Effector memory CD4-positive, alpha-beta T cell (primary cell): ENCODE measurements at places on chromosomes 12 and 14.
A peak's percentile ranks its signal among the peaks of the same experiment; 100 is the strongest.

DNA sequence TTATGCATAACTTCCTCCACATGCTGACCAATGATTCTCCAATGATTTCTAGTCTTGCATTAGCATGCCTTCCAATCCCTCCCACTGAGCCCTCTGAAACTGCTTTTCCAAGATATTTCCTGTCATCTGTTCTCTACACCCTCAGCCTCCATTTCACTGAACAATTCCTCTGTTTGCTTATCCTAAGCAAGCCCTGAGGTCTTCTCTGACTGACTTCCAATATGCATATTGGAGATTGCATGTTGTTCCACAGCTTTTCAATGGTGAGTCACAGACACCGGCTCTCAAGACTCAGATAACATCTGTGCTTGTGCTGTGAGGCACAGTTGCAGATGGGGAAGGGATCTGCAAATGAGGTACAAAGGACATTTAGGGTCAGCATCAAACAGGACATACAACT, 141.0 kb downstream of the SLC16A7 start:
- H3K27ac ChIP-seq, result no peak overlapping the region
- no peaks in the 10 kb centered on the region for H3K4me1 ChIP-seq
- H3K27me3 ChIP-seq, result no peaks in the 10 kb centered on the region
- no peak for DNase-seq
- no peak overlapping the region for H3K4me3 ChIP-seq
- H3K36me3 ChIP-seq, result no peaks in the 10 kb centered on the region

DNA sequence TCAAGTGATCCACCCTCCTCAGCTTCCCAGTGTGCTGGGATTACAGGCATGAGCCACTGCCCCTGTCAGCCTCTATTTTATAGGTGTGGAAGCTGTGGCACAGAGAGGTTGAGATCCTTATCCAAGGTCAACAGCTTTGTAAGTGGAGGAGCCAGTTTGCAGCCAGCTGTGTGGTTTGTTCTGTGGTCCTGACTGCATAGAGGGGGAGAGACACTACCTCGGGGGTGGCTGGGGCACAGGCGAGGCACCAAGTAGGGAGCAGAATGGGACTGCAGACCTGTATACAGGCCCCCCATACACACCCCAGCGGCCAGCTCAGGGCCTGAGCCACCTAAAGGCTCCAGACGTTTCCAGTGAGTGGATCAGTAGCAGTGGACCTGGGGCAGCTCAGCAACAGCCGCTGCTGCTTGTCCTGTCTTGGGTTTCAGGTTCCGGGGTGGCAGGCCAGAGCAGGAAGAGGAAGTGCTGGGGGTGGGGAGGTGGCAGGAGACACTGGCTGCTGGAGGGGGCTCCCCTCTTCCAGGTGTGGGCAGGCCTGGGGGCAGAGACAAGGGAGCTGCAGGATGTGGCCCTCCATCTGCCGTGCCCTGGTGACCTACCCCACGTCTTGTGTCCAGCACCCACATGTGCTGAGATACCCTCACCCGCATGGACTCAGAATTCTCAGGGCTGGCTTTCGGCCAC, 11.0 kb downstream of the ORAI1 start:
- H3K4me3 ChIP-seq, result peak overlapping the region; percentile 36
- H3K4me1 ChIP-seq, result peaks cover 35% of the 10 kb centered on the region
- peaks cover 22% of the 10 kb centered on the region for H3K36me3 ChIP-seq
- peak overlapping the region; percentile 66 for H3K27ac ChIP-seq
- no peaks in the 10 kb centered on the region for H3K27me3 ChIP-seq

DNA sequence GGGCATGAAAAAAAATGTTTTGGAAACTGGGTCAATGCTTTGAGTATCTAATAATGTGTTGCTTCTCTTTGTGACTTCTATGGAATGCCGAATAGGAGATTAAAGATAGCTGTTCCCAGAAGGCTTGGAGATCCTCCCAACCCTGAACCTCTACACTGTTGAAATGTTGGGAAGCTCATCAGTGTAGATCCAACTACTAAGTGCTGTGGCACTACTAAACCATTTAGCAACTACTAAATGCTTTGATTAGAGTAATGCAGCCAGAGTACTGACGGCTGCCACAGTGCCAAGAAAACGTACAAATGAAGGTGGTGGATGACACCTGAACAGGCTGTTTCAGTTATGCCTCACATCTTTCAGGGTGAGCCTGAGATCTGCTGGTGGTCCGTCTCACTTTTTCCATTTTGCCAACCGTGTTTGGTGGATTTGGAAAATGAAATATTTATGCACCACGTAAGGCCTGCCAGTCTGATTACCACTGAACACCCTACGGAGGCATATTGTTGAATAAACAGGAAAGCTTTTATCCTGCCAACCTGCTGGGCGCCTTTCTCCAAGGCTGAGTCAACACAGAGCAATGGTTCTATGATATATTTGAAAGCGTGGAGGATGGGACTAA, 938.0 kb upstream of the FLRT2 start:
- no peaks in the 10 kb centered on the region for H3K27me3 ChIP-seq
- no peaks in the 10 kb centered on the region for H3K4me1 ChIP-seq
- no peak overlapping the region for H3K4me3 ChIP-seq

DNA sequence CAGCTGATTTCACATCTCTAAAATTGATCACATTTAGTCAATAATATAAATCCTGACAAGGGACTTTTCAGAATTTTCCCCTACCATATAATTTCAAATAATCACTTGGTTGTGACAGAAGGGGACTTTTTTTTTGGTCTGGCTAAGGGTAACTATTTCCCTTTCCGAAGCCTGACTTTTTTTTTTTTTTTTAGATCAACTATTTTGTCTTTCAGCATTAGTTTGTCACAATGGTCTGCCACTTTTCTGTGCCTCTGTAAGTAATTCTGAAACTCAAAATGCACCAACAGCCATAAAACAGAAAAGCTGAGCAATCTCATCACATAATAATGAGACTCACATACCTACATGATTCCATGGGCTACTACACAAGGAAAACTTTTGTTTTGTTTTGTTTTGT, 266.4 kb downstream of the SSPN start:
- H3K36me3 ChIP-seq, result no peaks in the 10 kb centered on the region
- no peak overlapping the region for H3K27ac ChIP-seq
- H3K27me3 ChIP-seq, result no peaks in the 10 kb centered on the region
- no peak overlapping the region for H3K4me3 ChIP-seq
- DNase-seq, result no peak

GRCh38 chr12:41074473-41074769, 113.7 kb upstream of the PDZRN4 start:
- H3K27me3 ChIP-seq, result no peaks in the 10 kb centered on the region
- H3K36me3 ChIP-seq, result no peaks in the 10 kb centered on the region
- H3K4me3 ChIP-seq, result no peak overlapping the region
- no peaks in the 10 kb centered on the region for H3K4me1 ChIP-seq

GRCh38 chr12:118436986-118437385, 60.6 kb downstream of the SUDS3 start:
- no peak for DNase-seq
- no peaks in the 10 kb centered on the region for H3K4me1 ChIP-seq
- H3K27ac ChIP-seq, result no peak overlapping the region
- no peaks in the 10 kb centered on the region for H3K36me3 ChIP-seq
- no peaks in the 10 kb centered on the region for H3K27me3 ChIP-seq
- H3K4me3 ChIP-seq, result no peak overlapping the region

- no peaks in the 10 kb centered on the region for H3K36me3 ChIP-seq
- no peak for DNase-seq
- peaks cover 4% of the 10 kb centered on the region for H3K27me3 ChIP-seq
- H3K4me1 ChIP-seq, result no peaks in the 10 kb centered on the region
Observed at GRCh38 chr12:5478081-5478706, 46.3 kb downstream of the NTF3 start.

DNA sequence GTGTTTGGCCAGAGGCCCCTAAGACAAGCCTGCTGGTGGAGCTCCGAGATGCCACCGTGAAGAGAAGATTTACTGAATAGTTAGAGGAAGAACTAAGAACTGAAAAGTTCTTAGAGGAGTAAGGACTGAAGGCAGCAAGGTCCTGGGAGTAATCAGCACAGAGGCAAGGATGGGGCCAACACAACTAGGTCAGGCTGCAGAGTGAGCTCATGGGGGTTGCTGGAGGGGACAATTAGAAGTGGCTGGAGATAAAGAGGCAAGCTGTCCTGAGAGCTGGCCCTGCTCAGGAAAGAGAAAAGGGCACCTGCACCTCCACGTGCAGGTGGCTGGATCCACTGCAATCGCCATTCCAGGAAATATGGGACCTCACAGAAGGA, 52.7 kb downstream of the NFKBIA start:
- H3K4me1 ChIP-seq, result no peaks in the 10 kb centered on the region
- no peak for DNase-seq
- H3K27me3 ChIP-seq, result no peaks in the 10 kb centered on the region
- H3K4me3 ChIP-seq, result no peak overlapping the region

DNA sequence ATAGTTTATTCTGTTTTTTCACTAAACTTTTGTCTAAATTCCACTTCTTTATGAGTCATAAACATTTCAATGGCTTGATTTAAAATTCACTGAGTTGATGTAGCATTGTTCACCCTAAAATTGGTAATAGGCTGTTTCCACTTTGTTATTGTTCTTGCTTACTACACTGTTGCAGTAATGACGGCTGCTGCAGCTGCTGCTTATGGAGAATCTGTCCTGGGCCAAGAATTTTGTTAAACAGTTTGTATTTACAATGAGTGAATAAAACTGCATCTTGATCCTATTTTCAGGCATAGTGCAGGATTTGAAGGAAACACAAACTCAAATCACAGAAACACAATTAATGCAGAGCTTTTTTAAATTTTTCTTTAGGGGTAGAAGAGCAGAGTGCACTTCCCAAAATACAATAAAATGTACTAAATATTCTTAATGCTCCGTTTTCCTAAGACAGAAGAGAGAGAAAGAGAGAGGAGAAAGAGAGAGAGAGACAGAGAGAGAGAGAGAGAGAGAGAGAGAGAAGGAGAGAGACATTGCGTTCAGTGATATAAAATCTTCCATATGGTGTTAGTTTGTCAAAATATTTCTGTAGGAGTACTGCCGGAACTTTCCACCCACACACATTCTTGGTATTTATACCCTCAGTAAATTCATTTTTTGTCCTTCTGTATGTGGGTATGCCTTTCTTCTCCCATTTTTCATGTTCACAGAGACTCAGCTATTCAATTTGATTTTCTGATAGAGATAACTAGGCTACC, 266.4 kb downstream of the LRFN5 start:
- H3K36me3 ChIP-seq, result no peaks in the 10 kb centered on the region
- H3K27me3 ChIP-seq, result no peaks in the 10 kb centered on the region
- no peak overlapping the region for H3K27ac ChIP-seq
- no peaks in the 10 kb centered on the region for H3K4me1 ChIP-seq

DNA sequence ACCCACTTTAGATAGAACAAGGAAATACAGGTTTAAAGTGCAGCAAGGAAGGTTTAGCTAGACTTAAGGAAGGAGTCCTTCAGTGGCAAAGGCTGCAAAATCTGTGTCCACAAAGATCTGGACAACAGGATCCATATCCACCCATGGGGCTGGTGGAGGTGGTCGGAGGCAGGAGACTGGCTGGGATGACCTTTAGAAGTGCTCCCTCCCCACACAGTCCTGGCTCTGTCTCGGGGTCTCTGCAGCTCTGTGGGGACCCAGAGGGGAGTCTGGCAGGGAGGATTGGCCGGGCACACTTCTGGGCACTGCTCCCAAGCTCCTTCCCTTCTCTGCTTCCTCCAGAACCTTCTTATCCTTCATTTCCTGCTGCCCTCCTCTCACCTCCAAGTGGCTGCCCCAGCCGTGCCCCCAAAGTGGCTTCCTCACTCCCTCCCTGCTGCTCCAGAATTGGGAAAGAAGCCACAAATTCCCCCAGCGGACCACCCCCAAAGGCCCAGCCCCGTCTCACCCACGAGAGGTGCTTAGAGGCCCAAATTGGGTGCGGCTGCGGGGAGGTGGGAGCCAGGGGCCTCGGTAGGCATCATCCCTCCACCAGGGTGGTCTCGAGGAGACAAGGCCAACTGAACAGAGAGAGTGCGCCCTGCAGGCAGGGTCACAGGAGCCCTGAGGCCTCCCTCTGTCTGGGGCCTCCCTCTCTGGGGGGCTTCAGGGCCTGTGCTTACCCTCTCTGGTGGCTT, 21.9 kb upstream of the PGF start:
- H3K27ac ChIP-seq, result no peak overlapping the region
- H3K4me3 ChIP-seq, result no peak overlapping the region
- no peaks in the 10 kb centered on the region for H3K36me3 ChIP-seq
- DNase-seq, result no peak

- H3K4me1 ChIP-seq, result no peaks in the 10 kb centered on the region
- DNase-seq, result no peak
- H3K27me3 ChIP-seq, result peaks cover 7% of the 10 kb centered on the region
- no peaks in the 10 kb centered on the region for H3K36me3 ChIP-seq
- H3K4me3 ChIP-seq, result no peak overlapping the region
Observed at GRCh38 chr12:132391326-132392041, 62.1 kb upstream of the GALNT9 start.

DNA sequence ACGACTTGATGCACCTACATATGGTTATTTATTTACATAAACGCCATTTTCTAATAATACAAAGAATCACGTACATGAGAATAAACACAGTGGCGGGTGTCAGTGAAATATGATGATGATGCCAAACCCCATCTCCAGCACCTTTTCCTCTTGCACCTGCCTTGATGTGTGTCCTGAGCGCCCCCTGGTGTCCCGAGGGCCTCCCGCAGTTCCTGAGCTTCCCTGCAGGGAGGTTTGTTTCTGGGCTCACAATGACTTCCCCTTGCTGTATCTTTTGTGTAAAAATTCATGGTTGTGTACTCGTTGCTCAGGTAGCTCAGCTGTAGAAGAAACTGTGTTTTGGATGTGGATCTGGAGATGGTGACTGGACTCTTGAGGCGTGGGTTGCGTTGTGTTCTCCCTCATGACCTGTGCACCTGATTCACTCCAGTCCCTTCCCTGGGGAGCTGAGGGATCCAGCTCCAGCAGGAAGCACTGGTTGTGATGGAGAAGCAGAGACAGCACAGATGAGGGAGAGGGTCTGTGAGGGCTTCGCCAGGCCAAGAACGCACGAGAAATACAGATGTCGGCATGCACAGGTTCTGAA, 1037.8 kb downstream of the TMEM121 start:
- peaks cover 4% of the 10 kb centered on the region for H3K27me3 ChIP-seq
- DNase-seq, result peak; percentile 28
- H3K36me3 ChIP-seq, result no peaks in the 10 kb centered on the region
- no peak overlapping the region for H3K4me3 ChIP-seq
- H3K4me1 ChIP-seq, result no peaks in the 10 kb centered on the region
- no peak overlapping the region for H3K27ac ChIP-seq

GRCh38 chr14:61051051-61051450, 70.0 kb downstream of the SLC38A6 start:
- no peak overlapping the region for H3K4me3 ChIP-seq
- H3K36me3 ChIP-seq, result no peaks in the 10 kb centered on the region
- no peak overlapping the region for H3K27ac ChIP-seq

DNA sequence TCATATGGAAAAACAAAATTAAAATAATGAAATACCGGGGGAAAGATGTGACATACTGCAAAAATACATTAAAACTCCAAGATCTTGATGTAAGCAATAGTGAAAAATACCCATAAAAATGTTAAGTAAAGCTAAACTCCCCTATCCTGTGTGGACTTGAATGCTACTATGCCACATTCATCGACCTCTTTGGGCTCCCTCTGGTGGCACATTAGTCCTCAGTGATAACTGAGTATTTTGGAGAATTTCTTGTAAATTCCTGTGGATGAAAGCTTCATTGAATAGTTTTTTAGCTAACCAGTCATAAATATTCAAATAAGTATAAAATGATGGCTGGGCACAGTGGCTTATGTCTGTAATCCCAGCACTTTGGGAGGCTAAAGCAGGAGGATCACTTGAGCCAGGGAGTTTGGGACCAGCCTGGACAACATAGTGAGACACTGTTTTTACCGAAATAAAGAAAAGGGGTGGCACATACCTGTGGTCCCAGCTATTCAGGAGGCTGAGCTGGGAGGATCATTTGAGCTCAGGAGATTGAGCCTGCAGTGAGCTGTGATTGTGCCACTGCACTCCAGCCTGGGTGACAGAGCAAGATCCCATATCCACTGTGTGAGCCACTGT, 42.4 kb upstream of the SGPP1 start:
- H3K27me3 ChIP-seq, result no peaks in the 10 kb centered on the region
- H3K4me1 ChIP-seq, result no peaks in the 10 kb centered on the region
- DNase-seq, result peak; percentile 32
- no peak overlapping the region for H3K27ac ChIP-seq
